ENCODE measurements at places on chromosomes 12 and 14.
A peak's percentile ranks its signal among the peaks of the same experiment; 100 is the strongest.

DNA sequence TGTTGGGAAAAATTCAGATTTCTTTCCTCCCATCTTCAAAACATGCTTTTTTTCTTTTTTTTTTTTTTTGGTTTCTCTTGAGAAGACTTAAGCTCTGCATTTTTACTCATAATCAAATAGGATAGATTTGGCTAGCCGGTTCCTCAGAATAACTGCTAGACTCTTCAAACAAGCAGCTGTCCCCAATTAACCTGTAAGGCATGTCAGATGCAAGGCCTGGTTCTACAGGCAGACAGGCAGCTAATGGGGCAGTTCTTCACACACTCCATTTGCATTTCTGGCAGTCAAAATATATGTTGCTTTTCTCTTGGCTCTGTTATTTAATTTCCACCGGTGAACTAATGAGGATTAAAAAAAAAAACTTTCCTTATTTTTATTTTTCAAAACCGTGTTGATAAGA is 228.0 kb upstream of the ATP2B1 start:
- DNase-seq = no peak

- DNase-seq = no peak
These were observed 324.9 kb downstream of the NAV3 start for GRCh38 chr12:78155546-78155945.

GRCh38 chr14:80587096-80587724 is 354.3 kb downstream of the CEP128 start:
- DNase-seq = no peak

DNA sequence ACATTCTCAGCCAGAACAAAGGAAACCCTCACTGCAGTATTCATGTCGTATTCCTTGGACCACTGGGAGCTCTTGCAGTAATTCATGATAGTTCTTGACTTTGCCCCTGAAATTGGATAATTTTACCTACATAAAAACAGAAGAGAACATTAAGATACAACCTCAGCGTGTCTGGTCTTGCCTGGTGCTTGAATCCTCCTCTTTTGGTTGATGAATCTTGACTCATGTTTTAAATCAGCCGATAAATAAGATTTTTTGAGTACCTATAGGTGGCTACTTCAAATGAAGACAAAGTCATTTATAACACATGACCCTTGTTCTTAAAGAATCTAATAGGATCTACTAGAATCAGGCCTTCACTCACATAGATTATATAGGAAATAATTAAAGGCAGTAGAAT is 221.0 kb downstream of the PTPRO start:
- no peak for DNase-seq

DNA sequence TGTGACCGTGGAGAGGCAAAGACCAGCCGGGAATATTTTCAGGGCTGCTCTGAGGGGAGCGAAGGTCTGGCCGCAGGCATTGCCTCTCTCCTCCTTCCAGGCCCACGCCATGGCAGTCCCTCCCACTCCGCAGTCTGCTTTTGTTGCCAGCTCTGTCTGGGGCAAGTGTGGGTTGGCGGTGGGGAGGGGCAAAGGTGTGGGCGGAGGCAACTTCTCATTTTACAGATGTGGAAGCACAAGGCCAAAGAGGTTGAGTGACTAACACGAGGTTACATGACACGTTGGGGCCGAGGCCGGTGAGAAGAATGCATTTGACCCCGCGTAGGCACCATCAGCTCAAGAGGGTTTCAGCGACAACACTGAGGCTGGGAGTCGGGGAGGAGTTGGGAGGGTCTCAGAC is 6.1 kb upstream of the FAIM2 start:
- DNase-seq = no peak

DNA sequence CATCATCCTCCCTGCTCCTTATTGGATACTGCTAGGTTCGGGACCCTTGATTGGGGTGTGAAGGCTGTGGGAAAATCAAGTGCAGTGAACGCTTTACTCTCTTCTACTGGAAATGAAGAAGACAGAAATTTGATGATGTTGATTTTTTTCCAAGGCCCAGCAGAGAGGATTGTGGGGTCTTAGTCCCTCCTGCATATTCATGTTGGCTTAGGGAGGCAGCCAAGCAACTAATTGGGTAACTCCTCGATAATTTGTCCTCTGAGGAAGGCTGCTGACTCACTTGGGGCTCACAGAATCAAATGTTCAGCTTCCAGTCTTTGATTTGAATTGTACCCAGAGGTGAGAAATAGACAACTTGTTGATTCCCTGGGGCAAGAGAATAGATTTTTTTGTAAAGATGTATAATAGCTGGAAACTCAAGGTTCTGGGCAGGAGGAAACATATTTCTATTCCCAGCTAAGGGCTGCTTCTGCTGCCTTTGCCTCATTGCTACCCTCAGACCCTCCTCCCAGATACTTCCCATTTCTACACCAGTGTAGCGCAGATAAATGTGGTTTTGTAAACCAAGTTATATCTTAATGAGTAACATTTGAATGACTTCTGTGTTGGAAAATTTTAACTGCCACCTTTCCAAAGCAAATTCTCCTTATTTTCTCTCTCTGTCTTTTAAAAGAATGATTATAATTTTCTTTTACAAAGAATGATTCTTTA is 21.7 kb downstream of the NEUROD4 start:
- DNase-seq = no peak

DNA sequence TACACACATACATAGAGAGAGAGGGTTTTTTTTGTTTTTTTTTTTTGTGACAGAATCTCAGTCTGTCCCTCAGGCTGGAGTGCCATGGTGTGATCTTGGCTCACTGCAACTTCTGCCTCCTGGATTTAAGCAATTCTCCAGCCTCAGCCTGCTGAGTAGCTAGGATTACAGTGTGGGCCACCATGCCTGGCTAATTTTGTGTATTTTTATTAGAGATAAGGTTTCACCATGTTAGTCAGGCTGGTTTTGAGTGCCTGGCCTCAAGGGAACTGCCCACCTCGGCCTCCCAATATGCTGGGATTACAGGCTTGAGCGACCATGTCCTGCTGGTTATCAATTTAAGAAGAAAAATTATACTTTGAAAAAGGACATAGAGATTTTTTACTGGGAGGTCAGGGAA is 710.6 kb downstream of the SLC6A15 start:
- no peak for DNase-seq

DNA sequence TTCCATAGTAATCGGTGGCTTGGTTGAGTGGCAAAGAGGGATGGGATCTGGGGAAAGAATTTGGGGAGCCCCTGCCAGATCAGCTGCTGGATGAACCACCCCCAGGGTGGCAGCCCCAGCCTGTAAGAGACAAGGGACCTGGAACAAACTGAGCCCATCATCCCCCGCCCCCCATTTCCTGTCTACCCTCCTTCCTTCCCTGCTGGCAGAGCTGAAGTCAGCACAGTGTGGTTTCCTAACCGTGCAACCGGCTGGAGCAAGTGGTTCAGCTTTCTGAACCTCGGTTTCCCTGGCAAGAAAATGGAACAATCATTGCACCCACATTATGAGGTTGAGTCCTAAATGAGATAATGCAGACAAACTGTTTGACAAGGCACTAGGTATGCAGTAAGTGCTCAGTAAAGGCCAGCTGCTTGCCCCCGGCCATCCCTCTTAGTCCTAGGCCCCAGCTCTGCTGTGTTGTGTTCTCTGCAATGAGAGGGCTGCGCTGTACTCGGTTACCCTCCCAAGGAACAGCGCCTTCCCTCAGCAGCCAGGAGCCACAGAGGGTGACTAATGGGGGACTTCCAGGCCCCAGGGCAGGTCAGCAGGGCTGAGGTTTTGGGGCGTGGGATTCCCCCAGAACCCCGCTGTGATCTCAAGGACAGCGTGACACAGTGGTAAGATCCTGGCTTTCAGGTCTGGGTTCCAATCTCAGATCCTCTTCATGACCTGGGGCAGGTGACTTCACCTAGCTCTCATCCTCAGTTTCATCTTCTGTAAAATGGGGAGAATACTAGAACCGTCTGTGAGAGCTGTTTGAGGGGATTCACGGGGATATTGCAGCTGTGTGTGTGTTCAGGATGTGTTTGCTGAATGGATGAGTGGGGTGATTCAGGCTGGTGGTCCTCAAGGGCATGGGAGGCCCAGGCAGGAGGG is 16.5 kb downstream of the SELPLG start:
- no peak for DNase-seq

- DNase-seq = no peak
These were observed 173.3 kb upstream of the RASSF8 start for GRCh38 chr12:25785134-25785533.

DNA sequence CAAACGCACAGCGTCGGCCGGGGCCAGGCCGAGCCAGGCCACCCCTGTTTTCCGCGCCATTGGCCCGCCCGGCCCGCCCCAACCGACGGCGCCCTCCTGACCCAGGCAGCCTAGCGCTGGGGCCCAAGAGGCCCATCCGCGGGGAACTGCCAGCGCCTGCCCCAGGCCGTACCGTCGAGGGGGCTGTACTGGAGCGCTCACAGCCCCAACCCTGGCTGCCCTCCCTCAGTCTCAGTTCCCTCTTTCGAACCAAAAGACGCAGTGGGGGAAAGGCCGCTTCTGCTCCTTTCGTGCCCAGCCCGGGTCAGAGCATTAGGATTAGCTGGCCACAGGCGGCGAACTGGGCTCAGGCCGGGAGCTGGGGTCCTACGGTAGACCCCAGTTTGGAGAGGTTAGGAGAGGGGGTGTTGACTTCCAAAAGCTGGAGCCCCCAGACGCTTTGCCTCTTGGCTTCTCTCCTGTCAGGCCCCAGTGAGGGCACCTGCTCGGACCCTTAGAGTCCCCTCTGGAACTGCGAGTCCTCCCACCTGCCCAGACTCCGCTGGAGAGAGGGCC is 1.9 kb downstream of the NKX2-1 start:
- DNase-seq = no peak

- DNase-seq = peak; percentile 64
These were observed 12.3 kb upstream of the LBHD2 start for GRCh38 chr14:103071544-103072251.

GRCh38 chr14:72775923-72776554 is 117.9 kb downstream of the DPF3 start:
- no peak for DNase-seq

- no peak for DNase-seq
These were observed 395.0 kb downstream of the FOXG1 start for GRCh38 chr14:29161593-29161992.

DNA sequence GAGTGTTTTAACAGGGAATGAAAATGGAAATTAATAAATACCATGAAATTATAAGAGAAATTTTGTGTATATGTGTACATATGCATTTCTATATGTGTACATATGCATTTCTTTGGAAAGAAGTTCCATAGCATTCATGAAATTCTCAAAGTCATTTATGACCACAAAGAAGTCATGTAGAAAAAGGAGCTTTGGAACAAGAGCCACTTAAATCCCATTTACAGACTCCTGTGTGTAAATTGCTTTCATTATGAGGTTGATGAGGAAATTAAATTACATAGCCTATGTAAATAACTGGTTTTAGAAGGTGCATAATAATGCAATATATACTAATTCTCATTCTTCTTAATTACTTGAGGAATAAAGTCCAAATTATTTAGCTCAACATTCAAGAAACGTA is 450.5 kb upstream of the SYT1 start:
- DNase-seq = no peak

- no peak for DNase-seq
These were observed 37.3 kb downstream of the BAZ1A start for GRCh38 chr14:34837801-34838322.

DNA sequence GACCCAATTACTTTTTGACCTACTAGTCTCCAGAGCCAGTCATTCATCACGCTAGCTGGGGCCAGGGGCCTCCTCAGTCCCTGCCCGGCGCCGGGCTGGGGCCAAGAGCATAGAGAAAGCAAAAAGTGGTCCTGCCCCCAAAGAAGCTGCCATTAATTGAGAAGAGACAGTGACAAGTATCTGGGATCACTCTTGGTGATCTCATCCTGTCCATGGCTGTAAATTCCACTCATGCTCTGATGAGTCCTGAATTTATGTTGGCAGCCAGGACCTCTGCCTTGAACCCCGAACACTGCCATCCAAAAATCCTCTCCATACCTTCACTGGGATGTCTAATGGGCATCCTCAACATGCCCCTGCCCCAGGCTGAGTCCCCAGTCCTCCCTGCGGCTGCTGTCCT is 34.4 kb upstream of the DLK1 start:
- DNase-seq = no peak

GRCh38 chr12:11655842-11656241 is 6.4 kb downstream of the ETV6 start:
- DNase-seq = no peak

- DNase-seq = no peak
These were observed 69.0 kb downstream of the DIO3 start for GRCh38 chr14:101630056-101630965.

DNA sequence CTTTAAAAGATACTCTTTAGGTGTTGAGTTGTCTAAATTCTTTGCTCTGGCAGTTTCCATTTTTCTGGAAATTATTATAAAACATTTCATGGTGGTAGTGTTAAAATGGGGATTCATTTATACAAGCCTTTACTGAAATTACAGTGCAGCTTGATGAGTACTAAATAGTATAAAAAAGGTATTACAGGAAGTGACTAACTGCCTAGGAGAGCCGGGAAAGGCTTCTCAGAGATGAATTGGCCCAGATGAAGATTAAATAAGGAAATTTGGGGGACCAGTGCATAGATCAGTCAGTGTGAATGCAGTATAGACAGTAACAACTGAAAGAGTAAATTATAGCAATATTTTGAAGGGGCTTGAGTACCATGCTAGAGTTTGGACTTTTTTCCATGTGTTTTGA is 7.5 kb downstream of the PSMA6 start:
- DNase-seq = no peak

DNA sequence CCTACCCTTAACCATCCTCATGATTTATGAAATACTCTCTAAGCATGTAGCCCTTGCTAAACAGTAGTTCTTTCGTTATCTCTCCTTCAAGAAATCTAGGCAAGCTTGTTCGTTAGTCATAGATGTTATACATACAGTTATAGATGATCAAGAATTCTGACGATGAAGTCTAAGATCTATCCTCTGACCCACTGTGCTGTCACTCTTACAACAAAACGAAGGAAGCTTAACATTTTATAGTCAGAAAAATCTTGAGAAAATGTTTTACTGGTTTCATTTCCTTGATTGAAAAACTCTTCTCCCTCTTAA is 68.9 kb downstream of the SPPL3 start:
- DNase-seq = no peak

- no peak for DNase-seq
These were observed 12.7 kb downstream of the ACVRL1 start for GRCh38 chr12:51920046-51920445.

- no peak for DNase-seq
These were observed 54.7 kb downstream of the PRIMA1 start for GRCh38 chr14:93733631-93734030.

DNA sequence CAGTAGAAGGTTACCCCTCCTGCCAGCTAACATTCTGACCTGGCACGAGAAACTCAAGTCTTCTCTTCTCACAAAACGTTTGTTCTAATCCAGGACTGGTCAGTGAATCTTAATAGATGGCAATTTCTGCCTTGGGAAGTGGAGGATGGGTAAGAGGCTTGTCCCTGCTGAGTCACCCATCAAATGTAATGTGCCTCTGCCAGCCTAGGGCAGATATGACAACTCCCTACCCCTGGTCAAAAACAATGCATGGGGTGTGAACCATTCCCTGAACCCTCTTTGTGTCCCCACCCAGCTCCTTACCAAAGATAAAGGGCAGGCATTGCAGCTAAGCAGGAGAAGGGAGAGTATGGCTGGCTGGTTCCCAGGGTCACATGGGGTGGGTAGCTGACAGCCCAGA is 1052.9 kb downstream of the GALC start:
- DNase-seq = no peak
